ENCODE measurements at places on chromosomes 6 and 20.

DNA sequence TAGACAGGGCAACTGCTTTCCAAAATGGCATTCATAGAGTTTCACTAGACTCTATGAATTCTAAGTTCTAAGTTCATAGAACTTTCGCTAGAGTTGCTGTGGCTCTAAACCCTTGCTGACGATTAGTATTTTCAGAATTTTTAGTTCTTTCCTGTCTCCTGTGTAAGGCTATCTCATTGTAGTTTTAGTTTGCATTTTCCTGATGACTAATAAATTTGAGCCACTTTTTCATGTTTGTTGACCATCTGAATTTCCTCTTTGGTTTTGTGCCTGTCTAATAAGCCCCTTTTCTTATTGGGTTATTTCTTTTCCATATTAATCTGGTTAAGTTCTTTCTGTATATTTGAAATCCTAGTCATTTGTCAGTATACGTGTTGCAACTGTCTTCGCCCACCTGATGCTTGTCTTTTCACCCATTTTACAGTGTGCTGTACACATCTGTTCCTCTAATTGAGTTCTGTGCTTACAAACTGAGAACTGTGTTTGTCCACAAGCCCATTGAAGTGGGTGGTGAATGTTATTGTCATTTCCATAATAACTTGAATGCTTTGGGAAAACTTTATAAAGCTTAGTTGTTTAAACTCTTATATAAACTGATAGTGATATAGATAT is 177.7 kb upstream of the CDYL start:
- DNase-seq, result no peak

GRCh38 chr6:13865141-13865540 is 50.8 kb upstream of the MCUR1 start:
- no peak for DNase-seq

- no peak for DNase-seq
Observed at GRCh38 chr6:44485601-44486401, 98.3 kb downstream of the CDC5L start.

DNA sequence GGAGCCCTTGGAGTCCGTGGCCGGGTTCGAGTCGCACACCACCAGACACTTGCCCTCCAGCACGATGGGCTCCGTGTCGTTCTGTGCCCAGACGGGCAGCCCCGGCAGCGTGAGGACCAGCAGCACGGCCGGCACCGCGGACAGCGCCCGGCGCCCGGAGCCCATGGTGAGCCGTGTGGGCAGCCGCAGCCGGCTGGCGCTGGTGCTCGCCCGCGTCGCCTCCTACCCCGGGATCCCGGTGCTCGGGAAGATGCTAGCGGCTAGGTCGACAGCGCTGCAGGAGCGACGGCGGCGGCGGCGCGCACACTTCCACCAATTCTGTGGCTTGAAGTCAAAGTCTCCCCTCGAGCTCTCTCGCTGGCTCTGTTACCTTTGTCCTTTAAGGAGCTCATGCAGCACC is 1.3 kb downstream of the CBLN4 start:
- DNase-seq, result no peak

GRCh38 chr6:1970151-1970561 is 275.2 kb downstream of the GMDS start:
- DNase-seq, result no peak

DNA sequence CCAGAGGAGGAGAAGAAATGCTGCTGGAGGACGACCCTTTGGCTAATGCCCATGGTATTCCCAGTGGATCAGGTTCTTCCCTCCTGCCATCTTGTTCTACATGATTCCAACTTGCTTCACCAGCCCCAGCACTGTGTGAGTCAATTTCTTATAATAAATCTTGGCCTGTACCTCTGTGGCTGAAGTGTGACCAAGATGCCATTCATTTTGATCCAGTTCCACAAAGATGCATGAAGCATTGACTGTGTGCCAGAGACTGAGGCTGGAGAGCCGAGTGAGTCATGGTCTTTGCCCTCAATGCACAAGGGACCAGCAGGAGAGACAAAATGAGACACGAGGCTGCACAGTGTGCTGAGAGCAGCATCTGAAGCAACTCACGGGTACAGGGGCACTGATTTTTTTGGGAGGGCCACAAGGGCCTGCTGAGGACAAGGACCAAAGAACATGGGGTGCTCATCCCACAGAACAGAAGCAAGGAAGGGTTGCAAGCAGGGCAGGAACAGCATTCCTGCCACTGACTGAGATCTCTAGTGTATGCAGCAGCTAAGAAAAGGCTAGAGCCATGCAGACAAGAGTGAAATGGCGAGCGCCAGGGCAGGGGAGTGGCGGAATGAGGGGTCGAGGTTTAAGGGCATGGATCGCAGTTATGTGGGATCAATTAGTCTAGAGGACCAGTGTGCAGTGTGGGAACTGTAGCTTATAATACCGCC is 207.0 kb downstream of the THBS2 start:
- DNase-seq, result peak; percentile 28

GRCh38 chr6:19158586-19158985 is 678.6 kb upstream of the ID4 start:
- no peak for DNase-seq

Measured in SK-MEL-5 (cell line).